ENCODE measurements at places on chromosomes 7 and 10.

DNA sequence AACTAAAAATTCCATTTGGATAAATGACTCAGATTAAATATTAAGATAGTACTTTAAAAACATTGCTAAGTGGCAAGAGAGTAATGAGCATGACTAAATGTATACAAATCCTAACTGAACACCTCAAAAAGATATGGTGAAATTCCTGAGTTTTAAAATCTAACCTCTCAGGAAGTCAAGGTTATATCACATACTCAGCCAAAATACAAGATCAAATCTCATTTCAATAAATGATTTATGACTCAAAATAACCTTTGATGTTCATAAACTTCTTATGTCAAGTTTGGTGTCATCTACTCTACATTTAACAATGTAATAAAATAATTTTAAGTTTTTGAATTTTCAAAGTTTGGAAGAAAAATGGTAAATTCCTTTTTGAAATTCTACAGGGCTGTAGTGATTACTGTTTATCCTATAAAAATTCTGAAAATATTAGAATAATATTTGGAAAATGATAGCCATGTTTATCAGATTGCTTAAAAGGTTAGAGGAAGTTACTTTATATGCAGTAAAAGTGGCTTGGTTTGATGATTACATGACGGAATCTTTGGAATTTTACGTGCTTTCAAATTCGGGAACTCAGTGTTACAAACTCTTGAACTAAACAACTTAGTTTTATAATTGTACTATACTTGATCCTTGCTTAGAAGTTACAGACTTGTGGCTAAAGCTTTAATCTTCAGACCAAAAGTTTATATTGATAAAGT is 43.7 kb downstream of the ASZ1 start:
- peaks cover 6% of the 10 kb centered on the region for H3K27me3 ChIP-seq
- no peak overlapping the region for H3K27ac ChIP-seq
- no peaks in the 10 kb centered on the region for H3K36me3 ChIP-seq
- no peak overlapping the region for H3K4me3 ChIP-seq
- no peaks in the 10 kb centered on the region for H3K4me1 ChIP-seq

- H3K27ac ChIP-seq, result no peak overlapping the region
- H3K27me3 ChIP-seq, result no peaks in the 10 kb centered on the region
- no peaks in the 10 kb centered on the region for H3K4me1 ChIP-seq
Observed at GRCh38 chr7:54904130-54904529, 114.7 kb upstream of the EGFR start.

DNA sequence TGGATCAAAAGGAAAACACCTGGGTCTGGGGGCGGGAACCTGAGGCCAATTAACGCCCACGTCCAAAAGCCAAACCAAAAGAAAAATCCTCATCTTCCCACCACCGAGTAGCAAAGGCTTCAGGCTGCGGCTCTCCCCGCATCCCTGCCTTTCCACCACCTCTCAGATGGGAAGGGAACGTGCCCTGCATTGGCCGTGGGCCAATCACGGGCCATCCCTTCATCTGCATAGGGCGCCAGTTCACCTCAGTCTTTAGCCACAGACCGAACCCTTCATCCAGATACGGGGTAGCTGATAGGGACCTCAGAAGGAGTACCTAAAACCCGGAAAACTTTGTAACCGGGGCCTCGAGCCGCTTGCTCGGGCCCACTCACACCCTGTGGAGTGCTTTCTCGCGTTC is 626 bp downstream of the PRPF18 start:
- H3K36me3 ChIP-seq, result no peaks in the 10 kb centered on the region
- H3K4me1 ChIP-seq, result peaks cover 23% of the 10 kb centered on the region
- no peak for DNase-seq
- H3K4me3 ChIP-seq, result peak overlapping the region; percentile 100

GRCh38 chr10:69458430-69459100 is 7.3 kb downstream of the TSPAN15 start:
- H3K4me1 ChIP-seq, result peaks cover 9% of the 10 kb centered on the region
- peak overlapping the region; percentile 38 for H3K27ac ChIP-seq
- H3K36me3 ChIP-seq, result no peaks in the 10 kb centered on the region
- peaks cover 1% of the 10 kb centered on the region for H3K27me3 ChIP-seq
- DNase-seq, result no peak

DNA sequence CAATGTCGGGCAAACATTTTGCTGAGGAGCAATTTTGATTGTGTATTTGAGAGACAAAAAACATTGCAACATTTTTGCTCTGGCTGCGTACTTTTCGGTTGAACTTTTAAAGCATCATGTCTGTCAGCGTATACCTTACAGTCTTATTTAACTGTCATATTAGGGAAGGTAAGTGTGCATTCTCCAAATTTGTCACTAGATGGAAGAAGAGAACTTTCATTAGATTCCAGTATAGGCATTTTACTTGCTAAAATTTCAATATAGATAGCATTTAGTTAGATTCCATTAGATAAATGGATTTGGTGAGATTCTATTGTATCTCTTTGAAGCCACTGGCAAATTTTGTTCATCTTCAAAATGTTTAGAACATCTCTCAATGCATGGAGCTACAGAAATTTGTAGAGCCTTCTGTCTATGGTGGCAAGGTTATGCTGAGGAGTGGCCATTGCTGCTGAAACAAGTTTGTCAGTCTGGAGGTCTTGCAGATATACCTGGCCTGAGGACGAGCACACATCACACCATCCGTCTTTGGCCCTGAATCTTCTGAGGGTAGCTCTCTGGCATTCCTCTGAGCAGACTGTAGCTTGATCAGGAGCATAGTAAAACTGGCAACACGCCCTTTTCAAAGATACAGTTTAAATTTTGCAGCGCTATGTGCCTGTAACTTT is 437.5 kb upstream of the MBL2 start:
- H3K36me3 ChIP-seq, result peaks cover 1% of the 10 kb centered on the region
- no peak overlapping the region for H3K4me3 ChIP-seq
- no peak overlapping the region for H3K27ac ChIP-seq
- H3K4me1 ChIP-seq, result peaks cover 2% of the 10 kb centered on the region

DNA sequence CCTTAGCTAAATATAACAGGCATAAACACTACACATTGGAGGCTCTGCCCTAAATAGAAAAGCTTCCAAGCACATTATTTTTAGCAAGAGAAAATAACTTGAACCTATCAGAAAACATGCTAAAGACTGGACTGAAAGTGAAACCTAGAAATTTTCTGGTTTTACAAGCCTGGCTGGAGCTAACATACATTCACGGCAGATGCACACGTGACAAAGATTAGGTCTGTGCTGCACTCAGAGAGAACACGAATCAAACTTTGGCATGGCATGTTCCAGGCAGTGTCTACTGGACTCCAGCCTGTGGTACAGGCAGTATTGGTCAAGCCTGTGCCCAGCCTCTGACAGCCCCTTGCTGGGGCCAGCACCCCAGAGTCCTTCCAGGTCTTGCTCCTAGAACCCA is 94.1 kb upstream of the PCBD1 start:
- peaks cover 7% of the 10 kb centered on the region for H3K27me3 ChIP-seq
- H3K4me3 ChIP-seq, result no peak overlapping the region
- no peak for DNase-seq
- H3K4me1 ChIP-seq, result no peaks in the 10 kb centered on the region
- no peak overlapping the region for H3K27ac ChIP-seq
- H3K36me3 ChIP-seq, result no peaks in the 10 kb centered on the region

GRCh38 chr10:87844837-87845623 is 18.3 kb downstream of the KLLN start:
- H3K27ac ChIP-seq, result no peak overlapping the region
- H3K4me3 ChIP-seq, result no peak overlapping the region
- H3K36me3 ChIP-seq, result no peaks in the 10 kb centered on the region
- no peak for DNase-seq
- no peaks in the 10 kb centered on the region for H3K27me3 ChIP-seq

DNA sequence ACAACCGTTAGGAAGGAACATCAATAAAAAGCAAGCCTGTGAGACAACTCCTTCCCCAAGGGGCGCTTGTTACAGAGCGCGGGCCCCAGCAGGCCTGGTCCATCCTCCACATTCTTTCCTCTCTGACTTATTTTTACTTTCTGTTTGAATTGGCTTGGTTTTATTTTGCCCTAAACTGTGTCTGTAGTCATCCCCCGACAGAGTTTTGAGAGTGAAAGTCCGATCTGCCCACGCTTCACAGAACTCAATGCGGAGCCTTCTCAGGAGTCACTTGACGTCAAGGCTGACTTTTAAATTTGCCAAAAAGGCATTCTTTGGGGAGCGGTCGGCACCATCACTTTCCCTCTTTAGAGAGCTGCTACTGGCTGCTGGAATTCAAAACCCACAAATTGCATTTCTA is 150.1 kb upstream of the KLF6 start:
- H3K27me3 ChIP-seq, result no peaks in the 10 kb centered on the region
- no peak overlapping the region for H3K4me3 ChIP-seq
- no peaks in the 10 kb centered on the region for H3K36me3 ChIP-seq
- no peak for DNase-seq

GRCh38 chr10:86688398-86688921 is 20.1 kb downstream of the LDB3 start:
- peaks cover 4% of the 10 kb centered on the region for H3K4me1 ChIP-seq
- no peak overlapping the region for H3K27ac ChIP-seq
- H3K27me3 ChIP-seq, result peaks cover 17% of the 10 kb centered on the region
- no peak for DNase-seq
- H3K4me3 ChIP-seq, result no peak overlapping the region

- H3K27ac ChIP-seq, result no peak overlapping the region
- H3K4me1 ChIP-seq, result peaks cover 11% of the 10 kb centered on the region
- DNase-seq, result no peak
- no peaks in the 10 kb centered on the region for H3K36me3 ChIP-seq
- no peak overlapping the region for H3K4me3 ChIP-seq
Observed at GRCh38 chr10:3421537-3422257, 249.1 kb upstream of the PITRM1 start.

DNA sequence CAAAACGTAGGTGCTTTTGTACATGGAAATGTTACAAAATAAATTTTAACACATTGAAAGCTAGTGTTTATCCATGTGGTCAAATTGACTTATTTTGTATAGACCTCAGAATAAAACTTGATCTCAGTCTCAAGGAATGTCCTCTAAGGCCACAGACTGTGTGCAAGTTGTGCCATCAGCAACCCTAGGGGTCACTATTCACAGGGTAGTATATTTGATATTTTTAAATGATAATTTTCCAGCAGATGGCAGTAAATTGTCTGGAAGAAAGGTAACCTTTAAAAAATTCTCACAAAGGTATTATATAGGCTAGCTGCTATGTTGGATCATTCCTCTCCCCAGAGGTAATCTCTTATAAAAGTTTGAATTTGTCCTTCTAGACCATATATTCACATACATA is 12.9 kb upstream of the SNX10 start:
- no peaks in the 10 kb centered on the region for H3K27me3 ChIP-seq
- DNase-seq, result no peak
- H3K36me3 ChIP-seq, result no peaks in the 10 kb centered on the region

GRCh38 chr7:128729494-128729893 is 9.7 kb upstream of the CALU start:
- H3K36me3 ChIP-seq, result no peaks in the 10 kb centered on the region
- no peaks in the 10 kb centered on the region for H3K4me1 ChIP-seq
- H3K27ac ChIP-seq, result no peak overlapping the region
- DNase-seq, result no peak
- no peak overlapping the region for H3K4me3 ChIP-seq

DNA sequence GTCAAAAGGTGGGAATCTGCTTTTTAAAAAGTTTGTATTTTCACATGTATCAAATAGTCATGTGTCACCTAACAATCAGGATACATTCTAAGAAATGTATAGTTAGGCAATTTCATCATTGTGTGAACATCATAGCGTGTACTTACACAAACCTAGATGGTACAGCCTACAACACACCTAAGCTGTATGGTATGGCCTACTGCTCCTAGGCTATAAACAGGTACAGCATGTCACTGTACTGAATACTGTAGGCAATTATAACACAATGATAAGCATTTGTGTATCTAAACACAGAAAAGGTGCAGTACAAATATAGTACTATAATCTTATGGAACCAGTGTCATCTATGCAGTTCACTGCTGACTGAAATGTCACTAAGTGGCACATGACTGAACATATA is 17.8 kb downstream of the COA1 start:
- no peaks in the 10 kb centered on the region for H3K27me3 ChIP-seq
- peaks cover 21% of the 10 kb centered on the region for H3K36me3 ChIP-seq
- DNase-seq, result no peak
- no peak overlapping the region for H3K27ac ChIP-seq
- peaks cover 10% of the 10 kb centered on the region for H3K4me1 ChIP-seq

GRCh38 chr7:139658296-139658695 is 119.5 kb downstream of the HIPK2 start:
- H3K36me3 ChIP-seq, result peaks cover 5% of the 10 kb centered on the region
- no peak for DNase-seq
- no peak overlapping the region for H3K4me3 ChIP-seq
- peak overlapping the region; percentile 90 for H3K27ac ChIP-seq
- H3K27me3 ChIP-seq, result no peaks in the 10 kb centered on the region

GRCh38 chr10:21146436-21146789 is 249.3 kb upstream of the NEBL start:
- no peak overlapping the region for H3K27ac ChIP-seq
- H3K4me3 ChIP-seq, result no peak overlapping the region
- H3K4me1 ChIP-seq, result no peaks in the 10 kb centered on the region
- DNase-seq, result no peak
- no peaks in the 10 kb centered on the region for H3K27me3 ChIP-seq

GRCh38 chr10:133357285-133358161 is at the start of gene FUOM:
TSS of gene FUOM (minus strand) at chr10:133358019. CDS start at chr10:133358007, 12 bp downstream.
- H3K4me3 ChIP-seq, result peak within 1 kb of the TSS; percentile 65
- no peak for DNase-seq
- H3K27me3 ChIP-seq, result no peaks in the 10 kb centered on the region
- H3K27ac ChIP-seq, result no peak within 1 kb of the TSS

- H3K4me1 ChIP-seq, result peaks cover 2% of the 10 kb centered on the region
- H3K27ac ChIP-seq, result no peak overlapping the region
- no peak for DNase-seq
Observed at GRCh38 chr10:35613597-35614226, 8.6 kb downstream of the GJD4 start.

DNA sequence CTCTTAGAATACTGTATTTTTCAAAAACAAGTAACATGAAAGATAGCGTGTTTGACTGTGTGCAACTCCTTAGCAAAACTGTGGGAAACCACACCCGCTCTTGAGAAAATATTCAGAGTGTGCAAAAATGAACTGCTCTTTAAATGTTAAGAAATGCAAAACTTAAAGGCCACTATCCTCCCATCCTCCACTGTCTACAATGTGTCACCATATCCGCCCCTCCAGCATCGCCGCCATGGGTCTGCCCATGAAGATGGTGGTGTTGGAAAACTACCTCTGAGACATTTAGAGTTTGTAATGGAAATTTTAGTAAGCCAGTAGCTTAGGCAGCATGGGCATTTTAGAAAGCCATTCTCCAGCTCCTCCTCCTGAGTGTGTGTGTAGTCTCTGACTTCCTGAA is 20.1 kb upstream of the NMT2 start:
- DNase-seq, result no peak
- H3K4me3 ChIP-seq, result no peak overlapping the region
- H3K27me3 ChIP-seq, result no peaks in the 10 kb centered on the region

- H3K36me3 ChIP-seq, result no peaks in the 10 kb centered on the region
- H3K4me1 ChIP-seq, result no peaks in the 10 kb centered on the region
- DNase-seq, result no peak
- H3K27me3 ChIP-seq, result peaks cover 10% of the 10 kb centered on the region
- H3K4me3 ChIP-seq, result no peak overlapping the region
Observed at GRCh38 chr7:98713165-98713810, 96.2 kb downstream of the NPTX2 start.

- peaks cover 41% of the 10 kb centered on the region for H3K4me1 ChIP-seq
- H3K27me3 ChIP-seq, result no peaks in the 10 kb centered on the region
- H3K4me3 ChIP-seq, result no peak overlapping the region
Observed at GRCh38 chr10:125043841-125044658, 102.1 kb downstream of the ZRANB1 start.

GRCh38 chr7:30846378-30846777 is 65.3 kb upstream of the AQP1 start:
- no peaks in the 10 kb centered on the region for H3K36me3 ChIP-seq
- H3K4me1 ChIP-seq, result peaks cover 6% of the 10 kb centered on the region
- no peaks in the 10 kb centered on the region for H3K27me3 ChIP-seq
- DNase-seq, result no peak
- H3K4me3 ChIP-seq, result no peak overlapping the region
